CD4-positive, CD25-positive, alpha-beta regulatory T cell (primary cell): ENCODE measurements at places on chromosomes 3 and 15.

- DNase-seq = no peak
Observed at GRCh38 chr3:169660709-169661360, 2.7 kb downstream of the MECOM start.

DNA sequence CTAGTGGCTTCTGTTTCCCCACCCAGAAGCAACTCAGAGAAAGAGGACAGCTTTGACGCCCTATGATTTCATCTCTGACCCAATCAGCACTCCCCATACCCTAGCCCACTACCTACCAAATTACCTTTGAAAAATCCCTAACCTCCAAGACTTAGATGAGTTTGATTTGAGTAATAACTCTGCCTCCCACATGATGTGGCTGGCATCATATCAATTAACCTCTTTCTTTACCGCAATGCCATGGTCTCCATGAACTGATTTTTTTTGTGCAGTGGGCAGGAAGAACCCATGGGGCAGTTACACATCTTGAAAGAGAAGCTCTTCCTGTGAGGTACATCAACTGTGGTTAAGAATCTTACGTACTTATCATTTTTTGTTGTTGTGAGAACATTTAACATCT, 25.5 kb upstream of the APOD start:
- DNase-seq = peak; percentile 32

DNA sequence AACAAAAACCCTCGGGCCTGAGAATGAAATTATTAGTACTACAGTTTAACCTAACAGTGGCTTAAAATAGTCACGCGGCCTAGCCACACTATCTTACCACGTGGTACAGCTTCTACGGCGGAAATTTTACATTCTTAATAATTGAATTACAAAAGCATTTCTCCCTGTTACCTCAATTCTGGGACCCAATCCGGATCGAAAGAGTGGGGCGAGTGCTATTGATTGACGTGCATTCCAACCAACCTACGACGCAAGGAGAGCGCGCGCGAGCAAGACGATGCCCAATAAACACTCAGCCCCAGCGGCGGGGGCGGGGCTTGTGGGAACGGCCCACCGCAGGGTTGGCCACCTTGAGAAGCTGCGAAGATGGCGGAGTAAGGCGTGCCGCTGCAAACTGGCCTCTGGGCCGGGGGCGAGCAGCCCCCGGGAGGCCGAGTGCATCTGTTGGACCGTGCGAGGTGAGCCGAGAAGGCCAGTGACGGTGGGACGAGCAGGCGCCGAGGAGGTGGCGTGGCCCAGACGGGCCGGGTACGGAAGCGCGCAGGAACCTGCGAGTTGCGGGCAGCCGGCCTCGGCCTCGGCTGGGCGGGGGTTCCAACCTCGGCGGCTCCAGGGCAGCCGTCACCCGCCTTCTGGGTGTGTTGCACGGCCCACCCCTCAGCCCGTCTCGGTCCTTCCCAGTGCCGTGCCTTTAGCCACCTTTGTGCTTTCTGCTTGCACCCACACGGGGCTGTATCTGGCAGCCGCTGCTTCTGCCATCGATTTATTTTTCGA, 48.6 kb downstream of the OIP5 start:
- peak; percentile 96 for DNase-seq

DNA sequence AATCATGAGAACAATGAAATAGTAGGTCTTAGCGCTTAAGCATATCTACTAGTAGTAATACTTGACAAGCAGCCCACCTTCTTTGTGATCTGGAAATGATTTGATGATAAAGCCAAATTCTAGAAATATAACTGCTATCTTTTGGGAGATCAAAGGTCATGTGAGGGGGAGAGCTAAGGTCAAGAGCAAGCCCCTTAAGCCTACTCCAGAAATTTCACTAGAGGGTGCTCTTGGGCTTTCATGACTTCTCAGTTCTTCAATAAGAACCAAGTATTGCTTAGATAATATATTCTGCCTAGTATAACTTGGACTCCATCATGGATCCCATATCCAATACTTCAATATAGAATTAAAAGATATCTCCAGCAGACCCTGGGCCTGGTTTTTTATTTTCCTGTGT, 319.6 kb downstream of the ZBTB20 start:
- DNase-seq = no peak

GRCh38 chr3:194294895-194295214, 56.3 kb downstream of the CPN2 start:
- no peak for DNase-seq

DNA sequence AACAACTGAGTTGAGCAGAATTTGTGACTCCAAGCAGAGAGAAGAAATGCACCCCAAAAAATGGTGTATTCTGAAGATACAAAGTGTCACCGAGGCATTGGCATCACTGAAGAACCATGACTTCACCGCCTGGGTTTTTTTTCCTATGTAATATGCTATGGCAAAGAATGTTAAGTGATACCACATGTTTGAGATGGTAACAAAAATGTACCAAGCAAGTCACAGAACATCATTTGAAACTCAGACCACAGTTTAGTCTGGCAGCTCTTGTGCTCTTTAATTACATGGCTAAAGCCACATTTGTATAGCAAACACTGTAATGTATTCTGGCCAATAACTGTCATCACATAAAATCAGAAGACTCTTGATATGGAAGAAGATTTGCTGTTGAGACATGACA, 323.5 kb downstream of the ULK4 start:
- no peak for DNase-seq

DNA sequence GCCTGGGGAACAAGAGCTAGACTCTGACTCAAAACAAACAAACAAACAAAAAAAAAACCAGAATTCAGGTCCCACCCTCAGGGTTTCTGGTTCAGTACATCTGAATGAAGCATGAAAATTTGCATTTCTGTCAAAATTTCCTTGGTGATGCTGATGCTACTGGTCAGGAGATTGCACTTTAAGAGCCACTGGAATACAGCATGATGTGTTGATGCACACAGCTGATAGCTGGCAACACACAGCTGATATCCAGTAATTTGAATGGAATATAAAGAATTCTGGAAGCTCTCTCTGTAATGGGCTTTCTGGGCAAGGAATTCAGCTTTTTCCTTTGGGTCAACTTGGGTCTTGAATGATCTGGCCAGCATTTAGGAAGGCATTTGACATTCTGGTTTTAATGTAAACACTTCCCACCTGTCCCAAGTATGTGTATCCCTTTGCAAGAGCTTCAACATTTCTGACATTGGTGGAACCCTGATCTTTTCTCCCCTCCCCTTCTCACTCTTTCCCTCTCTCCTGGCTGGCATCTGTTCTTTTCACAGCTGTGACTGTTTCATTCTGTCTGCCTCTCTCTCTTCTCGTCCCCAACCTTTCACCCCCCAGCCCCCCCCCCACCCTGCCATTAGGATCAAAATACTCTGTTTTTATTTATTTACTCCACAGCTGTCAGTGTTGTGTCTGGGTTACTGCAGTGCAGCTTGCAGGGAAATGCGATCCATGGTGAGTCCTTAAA, 189.5 kb downstream of the TPRG1 start:
- DNase-seq = no peak
